ENCODE measurements at places on chromosomes 2 and 18. TPM values are rescaled to one million over a fixed set of nuclear protein-coding genes. Genes with fewer than 3 reads are reported as not detected.
A peak's percentile ranks its signal among the peaks of the same experiment; 100 is the strongest.

- peak; percentile 33 for DNase-seq
Observed at GRCh38 chr2:216888887-216889622, 29.2 kb upstream of the TNP1 start.

DNA sequence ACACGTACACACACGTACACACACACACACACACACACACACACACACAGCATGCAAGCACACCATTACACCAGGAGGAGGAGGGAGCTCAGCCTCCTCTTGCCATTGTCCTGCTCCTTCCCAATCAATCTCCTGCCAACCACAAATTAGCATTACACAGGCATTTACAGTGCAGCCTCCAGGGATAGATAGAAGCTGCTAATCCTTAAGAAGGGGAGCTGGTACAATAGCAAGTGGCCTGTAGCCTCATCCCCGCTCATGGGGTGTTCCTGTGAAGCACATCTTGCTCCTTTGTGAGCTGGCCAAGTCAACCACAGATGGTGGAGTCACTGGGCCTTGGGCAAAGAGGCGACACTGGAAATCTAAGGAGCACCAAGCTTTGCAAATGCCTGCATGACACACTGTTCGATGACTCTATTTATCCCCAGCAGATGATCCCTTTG lies 110.3 kb upstream of the PKDCC start:
- DNase-seq: no peak

The LYG2 gene
- not detected for total RNA-seq

DNA sequence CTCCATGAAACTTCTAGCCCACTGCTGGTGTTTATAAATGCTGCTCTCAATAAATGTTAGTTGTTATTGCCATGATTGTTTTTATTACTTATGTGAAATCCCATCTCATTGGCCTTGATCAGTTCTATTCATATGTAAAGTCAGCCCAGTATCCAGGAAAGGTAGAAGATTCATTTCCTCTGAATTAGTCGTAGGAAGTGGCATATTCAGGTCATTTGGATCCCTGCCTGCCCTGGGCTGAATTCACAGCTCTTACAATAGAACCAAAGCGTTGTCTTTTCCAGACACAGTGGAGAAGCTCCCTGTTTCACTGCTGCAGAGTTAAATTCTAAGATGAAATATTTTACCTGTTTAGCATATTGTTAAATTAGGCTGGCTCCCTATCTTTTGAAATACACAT lies 70.3 kb downstream of the MAIP1 start:
- DNase-seq: no peak

The FN1 gene
- 43.4 TPM for total RNA-seq

DNA sequence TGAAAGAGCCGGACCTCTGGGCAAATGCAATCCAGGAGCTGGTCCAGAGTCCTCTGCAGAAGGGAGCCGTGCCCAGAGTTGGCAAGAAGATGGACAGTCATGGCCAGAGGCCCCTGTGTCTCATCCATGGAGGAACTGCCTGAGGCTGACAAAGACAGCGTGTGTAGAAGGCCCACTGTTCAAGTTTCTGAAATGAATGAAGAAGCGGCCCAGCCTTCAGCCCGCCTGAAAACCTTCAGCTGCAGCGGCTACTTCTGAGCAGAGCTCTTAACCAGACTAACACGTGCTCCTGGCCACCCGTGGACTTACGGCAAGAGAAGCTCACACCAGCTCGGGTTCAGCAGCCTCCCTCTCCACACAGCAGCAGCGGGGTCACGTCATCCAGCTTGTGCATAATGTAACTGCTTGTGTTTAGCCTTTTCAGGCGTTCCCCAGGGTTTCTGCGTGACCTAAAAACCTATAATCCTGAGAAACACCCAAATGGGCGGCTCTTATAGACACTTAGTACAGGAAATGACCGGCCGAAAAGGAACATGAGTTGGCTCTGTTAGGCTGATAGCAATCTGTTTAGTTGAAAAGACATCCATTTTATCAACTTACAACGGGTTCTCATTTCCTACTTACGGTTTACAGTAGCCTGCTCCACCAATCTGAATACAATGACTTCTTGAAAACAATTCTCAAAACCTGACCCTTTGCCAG lies at the start of gene FAM124B:
FAM124B (minus strand) TSS at position 467 of the 702 bp plus-strand sequence; CDS start at position 128, 339 bp downstream.
- DNase-seq: peak; percentile 44

- peak; percentile 55 for DNase-seq
Observed at GRCh38 chr2:29115797-29116781, 874 bp downstream of the CLIP4 start.

The PMAIP1 gene
- total RNA-seq: 2.6 TPM

DNA sequence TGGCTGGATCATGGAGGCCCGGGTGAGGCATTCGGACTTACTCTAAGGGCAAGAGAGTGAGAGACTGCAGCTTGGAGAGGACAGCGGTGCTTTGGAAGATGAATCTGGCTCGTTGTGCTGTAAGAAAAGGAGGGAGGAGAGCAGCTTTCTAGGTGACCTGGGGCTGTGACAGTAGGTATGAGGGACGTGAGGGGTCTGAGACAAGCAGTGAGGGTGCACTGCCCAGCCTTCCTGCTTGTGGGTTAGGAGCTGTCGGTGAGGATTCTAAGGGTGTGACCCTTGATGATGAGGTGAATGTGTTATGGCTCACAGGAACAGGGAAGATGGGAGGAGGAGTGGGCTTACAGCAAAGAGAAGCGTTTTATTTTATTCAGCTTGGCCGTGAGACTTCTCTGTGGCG lies 27.1 kb upstream of the RHOB start:
- no peak for DNase-seq

The LIMS1 gene
- 33.9 TPM for total RNA-seq

DNA sequence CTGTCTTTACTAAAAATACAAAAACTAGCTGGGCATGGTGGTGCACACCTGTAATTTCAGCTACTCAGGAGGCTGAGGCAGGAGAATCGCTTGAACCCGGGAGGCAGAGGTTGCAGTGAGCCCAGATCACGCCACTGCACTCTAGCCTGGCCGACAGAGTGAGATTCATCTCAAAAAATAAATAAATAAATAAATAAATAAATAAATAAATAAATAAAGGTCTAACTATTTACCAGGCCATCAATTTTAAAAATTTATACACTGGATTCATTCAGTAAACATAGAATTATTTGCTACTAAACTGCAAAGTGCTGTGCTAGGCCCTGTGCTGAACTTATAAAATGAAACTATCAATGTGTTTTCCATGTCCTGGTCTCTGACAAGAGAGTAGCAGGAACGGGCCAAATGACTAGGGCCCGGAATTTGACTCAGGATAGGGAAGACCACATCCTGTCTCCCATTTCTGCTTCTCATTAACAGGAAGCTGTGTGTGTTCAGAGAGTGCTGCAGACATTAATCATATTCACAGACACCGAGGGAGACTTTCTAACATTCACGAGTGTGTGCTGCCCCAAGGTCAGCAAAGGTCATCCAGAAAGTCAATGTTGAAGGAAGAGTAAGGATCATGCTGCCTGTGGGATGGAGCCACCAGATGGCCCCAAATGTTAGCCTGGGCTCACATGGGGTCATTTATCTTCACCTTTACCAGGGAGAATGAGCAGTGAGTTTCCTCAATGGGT lies 95.8 kb downstream of the SPP2 start:
- DNase-seq: no peak

- DNase-seq: no peak
Observed at GRCh38 chr18:39271654-39272053, 1706.1 kb upstream of the CELF4 start.

GRCh38 chr2:125837611-125838010 lies 818.3 kb upstream of the GYPC start:
- no peak for DNase-seq

The POTEC gene
- total RNA-seq: not detected

Measured in left colon (tissue), 2 donors.